Esophagus (tissue), 2 donors: ENCODE measurements at places on chromosomes 16 and 17. TPM values are rescaled to one million over a fixed set of nuclear protein-coding genes. Genes with fewer than 3 reads are reported as not detected.

Gene MRM1
- polyA plus RNA-seq, result 4.6 TPM

Gene KRT20
- 0.28 TPM for polyA plus RNA-seq

Gene ASGR2
- polyA plus RNA-seq, result 0.24 TPM

Gene LDAF1
- polyA plus RNA-seq, result 24.6 TPM

Gene EME1
- polyA plus RNA-seq, result 3.6 TPM

Gene ACAP1
- polyA plus RNA-seq, result 9.7 TPM

Gene APPBP2
- 5.3 TPM for polyA plus RNA-seq

Gene FAHD1
- 40.5 TPM for polyA plus RNA-seq

Gene PTX4
- polyA plus RNA-seq, result not detected

Gene SPNS3
- polyA plus RNA-seq, result 1.3 TPM

Gene FNDC8
- polyA plus RNA-seq, result 0.02 TPM

Gene KRTAP1-1
- polyA plus RNA-seq, result 0.16 TPM

Gene UBB
- 260 TPM for polyA plus RNA-seq

Gene ADAM11
- polyA plus RNA-seq, result 0.55 TPM

Gene SEPTIN1
- polyA plus RNA-seq, result 6.8 TPM

Gene RGS11
- polyA plus RNA-seq, result 7.9 TPM

Gene PIRT
- 0.01 TPM for polyA plus RNA-seq

Gene CACNG5
- polyA plus RNA-seq, result not detected

Gene DOC2B
- 2.0 TPM for polyA plus RNA-seq

Gene CA7
- polyA plus RNA-seq, result 0.06 TPM

Gene NKD1
- polyA plus RNA-seq, result 2.0 TPM

Gene CHD9NB
- 9.4 TPM for polyA plus RNA-seq

Gene ST6GALNAC2
- polyA plus RNA-seq, result 20.2 TPM

Gene LASP1
- 26.5 TPM for polyA plus RNA-seq
